ENCODE measurements at places on chromosomes 1 and 21.

DNA sequence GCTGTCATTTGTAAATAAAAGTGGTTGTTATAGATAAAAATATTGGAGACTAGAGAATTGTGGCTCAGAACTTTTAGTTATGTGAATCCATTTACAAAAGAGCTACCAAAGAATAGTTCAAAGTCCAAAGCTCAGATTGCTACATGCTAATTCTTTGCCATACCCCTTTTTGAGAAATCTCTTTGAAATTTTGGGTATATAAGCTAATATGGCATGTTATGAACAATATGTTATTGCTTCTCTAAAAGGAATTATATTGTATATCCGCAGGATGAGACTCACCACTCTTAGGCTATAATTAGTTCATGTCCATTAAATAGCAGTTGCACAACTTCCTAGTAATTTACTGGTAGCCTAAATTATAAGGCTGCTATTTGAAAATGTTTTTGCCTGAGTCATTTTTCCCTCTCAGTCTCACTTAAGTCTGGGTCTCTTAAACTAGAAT, 178.0 kb downstream of the ZNF281 start:
- DNase-seq, result no peak

GRCh38 chr1:53295726-53296116, 32.1 kb downstream of the LRP8 start:
- DNase-seq, result peak; percentile 21

- no peak for DNase-seq
These were observed 7.3 kb upstream of the VPS45 start for GRCh38 chr1:150060260-150060659.

GRCh38 chr1:187110351-187110750, 281.6 kb downstream of the PLA2G4A start:
- DNase-seq, result no peak

DNA sequence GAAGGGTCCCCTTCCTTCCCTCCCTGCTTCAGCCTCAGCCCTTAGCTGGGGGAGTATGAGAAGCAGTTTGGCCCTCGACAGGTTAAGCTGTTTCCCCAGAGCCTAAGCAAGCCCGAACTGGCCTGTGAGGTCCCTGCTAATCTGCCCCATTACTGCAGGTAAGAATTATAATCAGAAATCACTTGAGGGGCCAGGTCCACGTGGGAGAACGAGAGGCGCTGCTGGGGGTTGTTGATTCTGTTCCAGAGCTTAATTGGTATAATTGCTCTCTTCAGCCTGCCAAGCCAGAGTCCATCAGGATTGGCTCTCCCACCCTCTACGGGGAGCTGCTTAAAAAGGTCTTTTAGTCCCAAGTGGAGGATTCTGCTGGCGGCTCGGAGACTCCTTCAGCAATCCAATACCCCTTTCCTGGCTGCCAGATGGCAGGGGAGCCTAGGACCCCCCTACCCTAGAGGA, 70.8 kb downstream of the UBE2T start:
- DNase-seq, result peak; percentile 27

- DNase-seq, result no peak
These were observed 16.5 kb upstream of the HDAC1 start for GRCh38 chr1:32275424-32275823.

DNA sequence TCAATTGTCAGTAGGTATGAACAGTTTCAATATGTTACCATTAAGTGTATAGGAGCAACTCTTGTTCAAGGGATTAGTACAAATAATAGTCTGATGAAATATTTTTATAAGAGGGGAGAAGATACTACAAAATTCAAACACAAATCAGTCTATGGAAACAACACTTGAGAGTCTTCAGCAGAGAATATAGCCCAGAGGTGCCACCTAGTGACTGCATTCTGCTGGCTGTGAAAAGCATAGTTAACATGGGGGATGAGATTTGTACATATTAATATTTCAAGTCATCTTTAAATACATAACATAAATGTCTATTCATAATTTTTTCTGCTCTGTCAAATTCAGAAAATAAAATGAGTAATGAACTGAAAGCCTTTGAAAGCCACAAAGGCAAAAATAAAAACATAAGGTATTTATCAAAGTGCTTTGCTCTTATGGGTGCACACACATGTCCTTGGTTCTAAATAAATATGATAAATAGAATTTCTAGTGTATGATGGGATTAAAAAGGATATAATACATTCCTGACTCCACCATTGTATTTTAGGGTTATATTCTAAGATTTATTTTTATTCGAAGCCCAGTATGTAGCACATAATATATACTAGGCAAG, 440.9 kb upstream of the ZRANB2 start:
- peak; percentile 51 for DNase-seq

Data from NCI-H1694 (cell line).